ENCODE measurements at places on chromosomes 1 and 21. TPM values are rescaled to one million over a fixed set of nuclear protein-coding genes. Genes with fewer than 3 reads are reported as not detected.

CYP2J2 gene
- 0.67 TPM for total RNA-seq

GRCh38 chr1:50796272-50796671 lies 163.8 kb downstream of the FAF1 start:
- DNase-seq: no peak

GRCh38 chr1:157490467-157491165 lies 61.7 kb downstream of the FCRL5 start:
- no peak for DNase-seq

DNA sequence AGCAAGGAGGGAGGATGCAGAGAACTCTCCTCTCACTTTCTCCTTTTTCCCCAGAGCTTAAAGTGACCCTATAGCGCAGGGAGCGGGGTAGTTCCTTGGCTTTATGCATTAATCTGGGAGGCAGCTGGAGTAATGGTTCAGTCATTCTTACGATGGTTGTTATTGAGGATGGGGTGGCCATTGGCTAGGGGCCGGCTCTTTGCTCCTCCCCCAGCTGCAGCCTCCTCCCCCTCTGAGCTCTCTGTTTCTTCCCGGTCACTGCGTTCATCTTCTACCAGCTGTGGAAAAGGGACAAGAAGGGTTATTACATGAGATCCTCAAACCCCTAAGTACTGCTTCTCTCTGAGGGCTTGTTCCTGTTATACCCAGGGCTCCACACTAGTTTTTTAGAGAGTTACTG lies 8.6 kb downstream of the CERS2 start:
- no peak for DNase-seq

DNA sequence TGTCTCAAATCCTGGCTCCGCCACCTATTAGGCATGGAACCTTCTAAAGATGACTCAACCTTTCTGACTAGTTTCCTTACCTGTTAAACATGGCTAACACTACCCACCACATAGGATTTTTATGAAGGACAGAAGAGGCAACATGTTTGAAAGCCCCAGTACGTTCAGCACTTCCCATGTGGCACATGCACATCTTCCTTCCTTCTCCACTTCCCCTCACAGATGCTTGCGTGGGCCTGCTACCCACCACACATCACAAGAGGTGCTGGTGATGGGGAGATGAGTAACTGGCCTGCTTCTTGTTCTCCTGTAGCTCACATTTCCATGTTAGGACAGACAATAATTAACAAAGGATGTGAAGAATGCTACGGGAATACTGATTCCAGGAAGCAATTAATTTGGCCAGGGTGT lies 7.1 kb downstream of the ZBTB21 start:
- no peak for DNase-seq

- DNase-seq: no peak
Measured at GRCh38 chr1:5839881-5840550, 152.2 kb downstream of the NPHP4 start.

DNA sequence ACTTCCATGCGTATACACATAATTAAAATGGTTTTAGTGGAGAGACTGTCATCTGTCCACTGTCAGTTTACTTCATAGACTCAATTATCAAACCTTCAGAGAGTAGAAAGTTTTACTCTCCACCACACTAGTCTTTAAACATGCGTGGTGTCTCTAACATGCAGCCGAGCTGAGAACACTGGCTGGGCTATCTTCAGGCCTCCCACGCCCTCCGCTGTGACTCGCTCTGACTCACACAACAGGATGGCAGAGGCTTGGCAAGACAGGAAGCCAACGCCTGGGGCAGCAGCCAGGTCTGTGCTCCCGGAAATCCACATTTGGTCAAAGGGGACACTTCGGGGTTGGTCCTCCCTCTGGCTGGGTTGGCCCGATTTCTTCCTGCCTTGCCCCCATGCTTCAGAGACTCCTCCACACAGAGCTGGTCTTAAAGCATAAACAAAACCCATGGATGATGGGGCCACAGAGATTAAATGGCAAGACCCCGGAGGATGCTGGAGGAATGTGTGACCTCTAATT lies 22.7 kb upstream of the IFNGR2 start:
- DNase-seq: peak; percentile 50

GOLT1A gene
- total RNA-seq: 0.45 TPM

- no peak for DNase-seq
Measured at GRCh38 chr1:92882819-92883218, 51.0 kb downstream of the RPL5 start.

THAP3 gene
- 13.3 TPM for total RNA-seq

DNA sequence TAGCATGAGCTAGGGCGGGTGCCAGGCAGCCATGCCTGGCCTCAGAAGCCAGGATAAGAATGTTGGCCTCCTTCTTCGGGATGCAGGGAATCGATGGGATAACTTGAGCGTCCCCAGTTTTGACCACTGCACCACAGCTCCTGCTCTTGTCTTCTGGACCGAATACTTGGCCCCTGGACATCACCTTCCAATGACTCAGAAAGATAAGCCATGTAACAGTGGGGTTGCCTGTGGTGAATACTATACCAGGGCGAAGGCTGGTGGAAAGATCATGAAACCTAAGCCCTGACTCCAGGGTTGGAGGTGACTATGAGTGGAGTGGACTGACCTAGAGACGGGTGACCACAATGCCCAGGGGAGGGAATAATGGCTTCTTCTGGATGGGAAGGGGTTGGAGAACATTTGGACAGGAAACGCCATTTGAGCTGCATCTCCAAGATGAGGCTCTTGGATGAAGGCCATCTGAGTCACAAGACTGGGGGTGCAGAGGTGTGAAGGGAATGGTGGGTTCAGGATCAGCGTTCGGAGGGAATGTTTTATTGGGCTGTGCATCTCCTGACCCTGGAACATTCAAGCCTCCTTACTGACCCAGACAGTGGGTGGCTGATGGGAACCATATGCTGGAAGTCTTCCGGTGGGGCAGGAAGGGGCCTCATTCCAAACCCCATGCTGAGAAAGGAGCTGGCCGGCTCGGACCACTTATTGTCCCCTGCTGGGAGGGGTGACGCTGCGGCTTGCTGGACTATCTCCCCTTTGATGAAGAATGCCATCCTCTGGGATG lies 18.5 kb upstream of the KCNE2 start:
- DNase-seq: no peak

GRCh38 chr21:37220433-37220980 lies 46.6 kb downstream of the VPS26C start:
- DNase-seq: peak; percentile 20

FBLIM1 gene
- total RNA-seq: not detected

SELE gene
- not detected for total RNA-seq

S100A9 gene
- 138 TPM for total RNA-seq

IL10 gene
- total RNA-seq: 0.76 TPM

GJA9 gene
- total RNA-seq: not detected
